ENCODE measurements at places on chromosomes 2 and 18. TPM values are rescaled to one million over a fixed set of nuclear protein-coding genes. Genes with fewer than 3 reads are reported as not detected.

GRCh38 chr18:58980991-58981390 is 116.3 kb downstream of the ZNF532 start:
- no peak for DNase-seq

GRCh38 chr2:36329251-36329650 is 26.3 kb upstream of the CRIM1 start:
- no peak for DNase-seq

DNA sequence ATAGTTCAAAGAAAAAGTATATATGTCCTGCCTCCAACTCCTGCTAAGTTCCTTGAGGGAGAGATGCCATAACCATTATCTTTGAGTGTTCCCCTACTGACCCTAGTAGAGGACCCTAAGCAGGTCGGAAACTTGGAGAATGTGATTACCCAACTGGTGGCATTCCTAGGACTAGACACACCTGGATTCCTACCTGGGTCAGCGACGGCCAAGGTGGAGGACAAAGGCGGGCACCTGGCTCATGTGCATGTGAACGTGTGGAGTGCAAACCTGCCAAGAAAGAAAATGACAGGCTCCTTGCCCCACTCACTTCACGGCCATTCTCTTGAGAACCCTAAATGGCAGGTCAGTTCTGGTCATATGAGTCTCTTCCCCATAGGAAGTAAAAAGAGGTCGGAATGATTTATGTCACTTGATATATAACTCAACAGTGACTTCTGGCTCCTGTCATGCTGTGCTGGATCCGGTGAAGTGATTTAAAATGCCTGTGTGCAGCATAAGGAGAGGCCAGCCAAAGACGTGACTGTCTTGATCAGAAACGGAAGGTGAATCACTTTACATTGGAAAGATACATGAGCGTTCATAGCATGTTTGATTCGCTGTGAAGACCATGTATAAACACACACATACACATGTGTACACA is 371.6 kb downstream of the EIPR1 start:
- no peak for DNase-seq

GRCh38 chr2:403682-404081 is 115.8 kb upstream of the ALKAL2 start:
- no peak for DNase-seq

GRCh38 chr2:237128845-237129592 is 43.3 kb downstream of the COPS8 start:
- no peak for DNase-seq

DNA sequence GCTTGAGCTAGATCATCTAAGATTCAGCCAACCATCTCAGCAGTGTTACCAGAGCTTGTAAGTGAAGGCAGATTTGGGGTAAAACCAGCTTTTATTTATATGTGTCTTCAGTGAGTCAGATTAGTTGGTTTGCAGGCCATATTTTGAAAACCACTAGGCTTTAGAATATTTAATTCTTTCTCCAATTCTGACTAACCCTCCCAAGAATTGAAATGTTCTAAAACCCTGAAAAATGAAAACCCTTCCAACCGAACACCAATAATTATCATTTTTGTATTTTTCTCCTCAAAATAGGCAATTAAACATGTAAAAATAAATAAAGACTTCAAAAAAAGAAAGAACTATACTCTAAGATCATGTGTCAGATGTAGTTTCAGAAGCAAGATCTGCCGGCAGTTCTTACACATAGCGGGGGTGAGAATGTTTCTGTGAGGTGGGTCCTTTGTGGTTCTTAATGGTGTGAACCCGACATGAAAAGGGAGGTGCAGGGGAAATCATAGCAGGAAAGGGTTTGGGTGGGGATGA is 14.2 kb downstream of the PLEK start:
- no peak for DNase-seq

DNA sequence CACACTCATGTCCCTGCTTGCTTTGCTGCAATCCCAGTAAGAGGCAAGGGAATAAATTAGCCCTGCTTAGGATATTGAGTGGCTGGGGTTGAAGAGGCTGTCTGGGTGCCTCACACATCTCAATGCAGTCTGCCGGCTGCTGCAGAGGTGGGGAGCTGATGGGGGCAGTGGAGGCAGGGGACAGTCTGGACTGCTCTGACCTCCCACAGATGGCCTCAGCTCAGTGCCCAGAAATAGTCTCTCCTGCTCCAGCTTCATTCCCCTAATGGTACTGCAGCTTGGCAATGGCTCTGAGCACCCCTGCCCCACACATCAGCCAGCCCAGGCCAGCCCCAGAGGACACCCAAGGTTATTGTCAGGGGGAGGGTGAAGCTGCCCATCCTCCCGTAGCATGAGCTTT is 21.5 kb upstream of the TNS1 start:
- no peak for DNase-seq

DNA sequence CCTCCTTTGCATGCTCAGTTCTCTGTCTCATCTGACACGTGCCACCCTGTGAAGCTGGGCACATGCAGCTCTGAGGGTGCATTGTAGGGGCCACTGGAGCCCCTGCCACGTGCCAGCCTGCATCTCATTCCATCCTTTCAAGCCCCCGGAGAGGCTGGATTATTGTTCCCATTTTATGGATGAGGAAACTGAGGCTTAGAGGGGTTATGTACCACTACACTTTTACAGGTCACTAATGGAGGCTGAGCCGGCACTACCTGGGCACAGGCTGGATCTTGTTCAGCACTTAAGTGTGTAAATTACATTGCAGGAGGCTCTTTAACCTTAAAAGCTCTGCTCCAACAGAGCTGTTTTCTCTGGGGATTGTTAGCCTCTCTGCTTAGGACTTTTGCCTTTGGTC is 47.5 kb downstream of the KCNIP3 start:
- no peak for DNase-seq

SETBP1 gene
- 9.8 TPM for total RNA-seq

POMC gene
- 10.6 TPM for total RNA-seq

TRABD2A gene
- total RNA-seq = 1.3 TPM

All from left cardiac atrium (tissue), 4 donors.